ENCODE measurements at places on chromosomes 7 and 10. TPM values are rescaled to one million over a fixed set of nuclear protein-coding genes. Genes with fewer than 3 reads are reported as not detected.

The PODXL gene
- total RNA-seq: 0.89 TPM

The HSPA12A gene
- total RNA-seq: 0.72 TPM

The GPER1 gene
- total RNA-seq: not detected

The DOCK4 gene
- 0.44 TPM for total RNA-seq

The ASZ1 gene
- not detected for total RNA-seq

The HTR5A gene
- total RNA-seq: not detected

The TAC1 gene
- total RNA-seq: not detected

The CC2D2B gene
- 3.1 TPM for total RNA-seq
